Left ventricle myocardium inferior (tissue), 1 donor: ENCODE measurements at places on chromosomes 3 and 15.
A peak's percentile ranks its signal among the peaks of the same experiment; 100 is the strongest.

- DNase-seq: no peak
Measured at GRCh38 chr3:51343918-51344687, 41.0 kb upstream of the MANF start.

DNA sequence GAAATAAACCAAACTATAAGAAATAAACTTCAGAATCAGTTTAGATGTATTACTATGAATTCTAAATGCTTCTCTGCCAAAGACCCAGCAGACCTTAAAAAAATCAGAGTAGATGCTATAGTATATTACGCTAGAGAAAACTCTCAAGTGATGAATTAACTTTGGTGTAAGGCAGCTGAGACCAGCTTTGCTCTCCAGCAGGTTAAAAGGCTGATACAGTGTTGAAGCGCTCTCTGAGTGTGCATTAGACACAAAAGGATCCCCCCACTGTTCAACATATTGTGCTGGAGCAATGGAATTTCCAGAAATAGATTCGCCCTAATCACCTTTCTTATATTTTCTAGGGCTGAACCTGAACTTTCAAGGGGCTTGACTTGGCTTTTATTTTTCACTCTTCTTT lies 190.0 kb downstream of the EFHB start:
- DNase-seq: no peak

GRCh38 chr3:177979703-177980102 lies 556.5 kb upstream of the KCNMB2 start:
- DNase-seq: no peak

GRCh38 chr3:194315088-194315964 lies 35.8 kb downstream of the CPN2 start:
- DNase-seq: peak; percentile 86

- no peak for DNase-seq
Measured at GRCh38 chr15:64026591-64026990, 19.7 kb downstream of the DAPK2 start.

- DNase-seq: no peak
Measured at GRCh38 chr3:120838441-120839091, 69.4 kb upstream of the STXBP5L start.

DNA sequence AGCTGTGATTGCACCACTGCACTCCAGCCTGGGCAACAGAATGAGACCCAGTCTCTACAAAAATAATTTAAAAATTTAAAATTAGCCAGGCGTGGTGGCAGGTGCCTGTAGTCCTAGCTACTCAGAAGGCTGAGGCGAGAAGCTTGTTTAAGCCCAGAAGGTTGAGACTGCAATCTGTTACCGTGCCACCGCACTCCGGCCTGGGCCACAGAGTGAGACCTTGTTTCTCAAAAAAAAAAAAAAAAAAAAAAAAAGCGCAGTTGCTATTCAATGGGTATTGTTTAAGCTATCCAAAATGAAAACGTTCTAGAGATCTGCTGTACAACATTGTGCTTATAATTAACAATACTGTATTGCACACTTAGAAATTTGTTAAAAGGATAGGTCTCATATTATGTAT lies 24.0 kb downstream of the ZNF148 start:
- no peak for DNase-seq

DNA sequence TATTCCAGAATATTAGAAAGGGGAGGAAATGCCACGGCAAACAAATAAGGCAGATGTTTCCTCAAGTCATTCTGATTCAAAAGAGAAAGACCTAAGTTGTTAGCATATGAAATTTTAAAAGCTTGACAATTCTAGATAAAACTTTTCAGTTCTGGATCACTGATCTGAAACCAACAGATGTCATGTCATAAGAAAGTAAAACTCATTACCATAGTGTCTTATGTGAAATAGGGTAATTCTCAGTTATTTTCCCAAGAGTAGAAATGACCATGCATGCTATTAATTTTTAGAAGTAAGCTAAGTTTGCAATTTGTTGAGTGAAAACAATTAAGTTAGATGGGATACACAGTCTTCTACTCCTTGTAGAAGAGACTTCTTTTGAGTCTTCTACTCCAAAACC lies 630.3 kb downstream of the NAALADL2 start:
- DNase-seq: no peak

DNA sequence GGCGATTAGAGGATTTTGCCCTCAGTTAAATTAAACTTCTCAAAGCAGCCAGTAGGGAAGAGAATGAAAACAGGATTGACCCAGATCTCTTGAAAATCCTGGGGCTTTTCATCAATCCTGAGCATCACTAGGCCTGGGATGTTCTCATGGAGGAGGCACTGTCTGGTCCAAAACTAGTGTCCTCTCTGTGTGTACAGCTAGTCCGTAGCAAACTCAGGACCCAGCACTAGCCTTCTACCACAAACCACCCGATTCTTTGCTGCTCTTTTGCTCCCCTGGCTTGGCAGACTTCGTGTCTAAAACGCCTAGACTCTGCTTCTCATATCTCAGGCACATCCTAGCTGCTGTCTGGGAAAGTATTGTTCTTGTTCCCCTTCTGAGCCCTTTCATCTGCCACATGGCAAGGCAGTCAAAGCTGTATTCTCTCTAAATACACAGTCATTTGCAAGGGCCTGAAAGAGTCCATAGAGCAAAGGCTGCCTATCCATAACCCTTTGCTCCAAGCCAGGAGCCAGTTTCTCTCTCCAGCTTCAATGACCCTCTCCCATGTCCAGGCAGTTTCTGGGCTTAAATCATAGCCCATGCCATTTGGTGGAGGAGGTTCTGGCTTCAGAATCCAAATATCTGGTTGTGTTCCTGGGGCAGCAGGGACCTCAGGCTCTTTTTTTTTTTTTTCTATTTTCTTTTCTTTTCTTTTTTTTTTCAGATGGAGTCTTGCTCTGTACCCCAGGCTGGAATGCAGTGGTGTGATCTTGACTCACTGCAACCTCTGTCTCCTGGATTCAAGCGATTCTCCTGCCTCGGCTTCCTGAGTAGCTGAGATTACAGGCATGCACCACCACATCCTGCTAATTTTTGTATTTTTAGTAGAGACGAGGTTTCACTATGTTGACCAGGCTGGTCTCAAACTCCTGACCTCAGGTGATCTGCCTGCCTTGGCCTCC lies 52.4 kb downstream of the CDC25A start:
- no peak for DNase-seq

- no peak for DNase-seq
Measured at GRCh38 chr3:29318251-29318650, 37.4 kb downstream of the RBMS3 start.

GRCh38 chr3:71309342-71309741 lies 274.2 kb downstream of the FOXP1 start:
- DNase-seq: no peak

DNA sequence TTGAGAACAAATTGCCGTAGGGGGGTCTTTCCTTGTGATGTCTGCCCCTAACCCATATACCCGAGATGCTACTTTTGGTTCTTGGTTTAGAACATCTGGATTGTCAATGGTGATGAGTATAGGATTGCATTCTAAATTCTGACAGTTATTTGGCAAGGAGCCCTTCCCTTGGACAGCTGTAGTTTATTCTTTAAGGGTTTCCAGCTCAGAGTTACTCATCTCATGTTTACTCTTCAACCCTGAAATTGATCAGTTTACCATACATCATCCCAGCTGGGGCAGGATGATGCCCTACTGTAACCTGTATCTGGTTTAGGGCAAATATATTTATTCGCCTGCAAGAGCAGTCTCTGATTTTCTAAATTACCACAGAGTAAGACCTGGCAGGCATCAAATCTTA lies 85.7 kb upstream of the XCR1 start:
- no peak for DNase-seq

GRCh38 chr3:150365132-150365604 lies 42.9 kb upstream of the TSC22D2 start:
- no peak for DNase-seq

DNA sequence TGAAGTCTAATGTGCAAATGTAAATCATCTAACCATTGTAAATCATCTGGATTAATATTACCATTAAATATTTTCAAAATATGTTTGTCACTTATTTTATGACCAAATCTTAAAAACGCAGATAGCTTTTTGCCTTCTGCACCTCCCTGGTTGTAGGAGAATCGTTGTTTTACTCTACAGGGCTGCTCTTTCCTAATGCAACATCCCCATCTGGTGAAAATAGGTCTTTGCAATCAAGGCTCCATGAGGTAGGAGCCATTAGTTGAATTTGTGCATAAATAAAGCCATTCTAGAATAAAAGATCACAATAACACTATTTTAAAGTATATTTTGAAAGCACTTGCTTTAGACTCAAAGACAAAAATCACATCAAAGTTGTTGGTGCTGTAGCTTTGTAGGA lies 535.6 kb upstream of the AGTR1 start:
- no peak for DNase-seq

DNA sequence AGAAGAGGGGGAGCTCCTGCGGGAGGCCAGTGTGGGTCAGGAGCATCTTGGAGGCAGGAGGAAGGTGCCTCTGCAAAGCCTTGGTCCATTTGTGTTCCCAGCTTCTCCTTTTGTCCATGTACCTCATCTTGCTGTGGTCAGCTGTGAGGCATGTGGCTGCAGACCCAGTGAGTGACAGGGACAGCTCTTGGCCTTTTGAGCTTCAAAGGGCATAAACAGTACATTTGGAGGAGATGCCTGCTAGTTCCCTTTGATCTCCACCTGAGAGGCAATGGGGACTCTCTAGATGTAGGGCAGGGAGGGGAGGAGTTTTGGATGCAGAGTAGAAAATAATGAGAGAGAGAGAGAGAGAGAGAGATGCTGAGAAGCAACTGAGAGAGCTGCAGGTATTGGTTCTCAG lies 270.0 kb downstream of the TLE3 start:
- no peak for DNase-seq

DNA sequence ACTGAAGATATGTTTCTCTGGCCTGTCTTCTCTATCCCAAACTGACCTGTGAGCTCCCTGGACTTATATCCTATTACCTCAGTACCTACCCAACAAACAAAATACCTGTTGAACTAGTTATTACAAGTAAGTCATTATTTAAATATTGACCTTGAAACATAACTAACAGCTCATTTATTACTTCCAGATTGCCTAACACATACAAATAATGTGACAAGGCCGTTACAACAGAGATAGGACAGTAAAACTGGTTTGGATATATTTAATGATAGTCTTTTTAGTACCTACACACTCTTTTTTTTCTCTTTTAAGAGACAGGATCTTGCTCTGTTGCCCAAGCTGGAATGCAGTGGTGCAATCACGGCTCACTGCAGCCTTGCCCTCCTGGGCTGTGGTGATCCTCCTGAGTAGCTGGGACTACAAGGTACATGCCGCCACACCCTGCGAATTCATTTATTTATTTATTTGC lies 145.0 kb downstream of the ADAM10 start:
- no peak for DNase-seq

DNA sequence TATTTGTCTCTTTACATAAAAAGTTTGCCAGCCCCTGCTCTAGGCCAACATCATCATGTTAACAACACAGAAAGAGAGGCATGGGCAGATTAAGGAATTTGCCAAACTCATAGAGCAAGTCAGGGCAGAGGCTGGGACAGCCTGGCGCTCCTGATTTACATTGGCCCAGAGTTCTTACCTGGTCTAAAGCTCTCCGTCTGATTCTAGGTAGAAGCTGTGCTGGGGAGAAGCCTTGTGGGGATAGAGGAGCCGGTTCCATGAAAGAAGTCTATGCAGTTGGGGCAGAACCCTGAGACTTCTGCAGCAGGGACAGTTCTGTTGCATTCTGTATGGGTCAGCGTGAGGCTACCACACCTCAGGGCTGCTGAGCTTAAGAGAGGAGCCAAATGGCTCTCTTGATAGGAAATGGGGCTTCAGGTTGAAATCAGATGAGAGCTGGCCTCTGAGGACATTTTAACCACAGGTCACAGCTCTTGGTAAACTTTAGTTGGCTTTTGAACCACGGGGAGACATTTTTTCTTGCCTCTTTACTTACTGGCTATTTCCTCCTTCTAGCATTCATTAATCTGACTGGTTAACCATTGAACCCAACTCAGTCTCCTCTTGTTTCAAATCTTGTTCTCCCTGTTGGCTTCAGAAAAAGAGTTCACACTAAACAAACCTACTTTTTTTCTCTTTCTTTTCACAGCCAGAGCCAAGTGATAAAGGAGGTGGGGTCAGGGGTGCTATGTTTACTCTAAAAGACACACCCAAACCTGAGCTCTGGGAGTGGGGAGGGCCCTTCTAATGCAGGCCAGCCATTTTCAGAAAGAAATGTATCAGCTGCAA lies 250.7 kb downstream of the OPA1 start:
- no peak for DNase-seq

- no peak for DNase-seq
Measured at GRCh38 chr3:42140665-42141203, 49.6 kb downstream of the TRAK1 start.

- DNase-seq: no peak
Measured at GRCh38 chr3:151976211-151977050, 103.0 kb downstream of the SUCNR1 start.

DNA sequence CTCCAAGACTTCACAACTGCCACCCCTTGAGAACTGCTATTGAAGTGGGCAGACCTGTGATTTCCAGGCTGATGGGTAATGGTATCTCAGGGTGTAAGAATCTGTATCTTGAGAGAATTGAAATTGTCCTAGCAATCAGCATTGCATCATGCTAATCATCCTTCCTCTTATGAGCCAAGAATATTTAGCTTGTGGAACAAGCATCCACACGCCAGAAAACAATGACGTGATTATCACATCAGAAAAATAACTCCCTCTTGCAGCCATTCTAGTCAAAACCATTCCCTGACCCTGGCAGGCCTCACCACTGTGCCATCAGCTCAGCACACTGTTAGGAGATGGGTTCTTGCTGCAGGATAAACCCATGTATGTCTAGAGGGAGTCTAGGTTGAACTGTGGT lies 6.7 kb downstream of the BCL2L10 start:
- no peak for DNase-seq

DNA sequence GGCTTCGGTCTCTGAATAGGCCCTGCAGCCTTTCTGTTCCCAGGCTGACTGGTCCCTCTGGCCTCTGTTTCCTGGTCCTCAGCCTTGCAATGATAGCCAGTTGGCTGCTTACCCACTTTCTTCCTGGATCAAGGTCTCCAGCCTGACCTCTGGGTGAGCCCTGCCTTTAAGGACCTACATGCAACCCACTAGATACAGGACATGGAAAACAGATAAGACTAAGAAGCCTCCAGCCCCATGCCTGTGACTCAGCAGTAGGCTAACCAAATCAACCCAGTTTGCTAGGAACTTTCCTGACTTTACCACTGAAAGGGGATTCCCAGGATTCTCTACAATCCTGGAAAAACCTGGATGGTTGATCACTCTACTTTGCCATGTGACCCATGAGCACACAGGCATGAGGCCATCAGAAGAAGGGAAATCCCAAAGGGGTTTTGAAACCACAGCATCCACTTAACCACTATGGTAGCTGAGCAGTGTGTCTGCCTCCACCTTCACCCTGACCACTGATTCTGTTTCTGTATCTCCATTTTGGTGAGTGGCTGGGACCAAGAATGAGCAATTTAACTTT lies 188.1 kb downstream of the CHST2 start:
- DNase-seq: no peak

GRCh38 chr3:158093526-158093925 lies 12.7 kb downstream of the SHOX2 start:
- no peak for DNase-seq

- DNase-seq: no peak
Measured at GRCh38 chr3:23991683-23992628, 46.9 kb downstream of the NR1D2 start.
